ENCODE measurements at places on chromosomes 3 and 15. TPM values are rescaled to one million over a fixed set of nuclear protein-coding genes. Genes with fewer than 3 reads are reported as not detected.

DNA sequence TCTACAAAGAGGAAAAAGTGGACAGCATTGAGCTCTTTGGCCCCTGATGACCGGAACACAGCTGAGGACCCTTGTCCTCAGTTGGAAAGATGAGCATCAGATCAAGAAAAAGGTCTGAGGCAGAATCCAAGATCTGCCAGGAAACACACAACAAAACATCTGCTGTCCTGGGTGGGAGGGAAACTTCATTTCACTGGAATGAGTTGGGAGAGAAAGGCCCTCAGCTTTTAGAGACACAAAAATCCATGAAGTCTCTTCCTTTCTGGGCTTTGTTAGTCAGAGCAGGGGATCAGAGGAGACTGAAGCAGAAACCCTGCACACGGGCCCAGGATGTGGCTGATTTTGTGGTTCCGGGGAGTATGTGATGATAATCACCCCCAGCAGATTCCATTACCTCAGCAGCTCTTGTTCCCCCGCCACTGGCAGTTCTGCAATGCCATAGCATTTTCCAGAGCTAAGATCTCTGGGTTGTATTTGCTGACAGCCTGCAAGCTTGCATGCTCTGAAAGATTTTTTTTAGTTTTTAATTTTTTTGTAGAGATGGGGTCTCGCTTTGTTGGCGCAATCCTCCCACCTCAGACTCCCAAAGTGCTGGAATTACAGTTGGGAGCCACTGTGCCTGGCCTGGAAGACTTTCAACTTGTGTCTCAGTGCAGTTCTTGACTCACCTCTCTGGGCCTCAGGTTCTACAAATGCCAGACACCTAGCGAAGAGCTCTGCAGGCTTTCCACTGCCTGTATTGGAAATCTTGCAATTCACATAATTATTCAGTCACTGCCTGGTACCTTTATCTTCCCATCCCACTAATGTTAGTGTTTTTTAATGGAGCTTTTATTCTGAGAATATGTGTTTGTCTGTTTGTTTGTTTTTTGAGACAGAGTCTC lies 5.8 kb upstream of the TATDN2 start:
- peak; percentile 69 for DNase-seq

- no peak for DNase-seq
Measured at GRCh38 chr3:87076946-87077345, 86.0 kb upstream of the VGLL3 start.

DNA sequence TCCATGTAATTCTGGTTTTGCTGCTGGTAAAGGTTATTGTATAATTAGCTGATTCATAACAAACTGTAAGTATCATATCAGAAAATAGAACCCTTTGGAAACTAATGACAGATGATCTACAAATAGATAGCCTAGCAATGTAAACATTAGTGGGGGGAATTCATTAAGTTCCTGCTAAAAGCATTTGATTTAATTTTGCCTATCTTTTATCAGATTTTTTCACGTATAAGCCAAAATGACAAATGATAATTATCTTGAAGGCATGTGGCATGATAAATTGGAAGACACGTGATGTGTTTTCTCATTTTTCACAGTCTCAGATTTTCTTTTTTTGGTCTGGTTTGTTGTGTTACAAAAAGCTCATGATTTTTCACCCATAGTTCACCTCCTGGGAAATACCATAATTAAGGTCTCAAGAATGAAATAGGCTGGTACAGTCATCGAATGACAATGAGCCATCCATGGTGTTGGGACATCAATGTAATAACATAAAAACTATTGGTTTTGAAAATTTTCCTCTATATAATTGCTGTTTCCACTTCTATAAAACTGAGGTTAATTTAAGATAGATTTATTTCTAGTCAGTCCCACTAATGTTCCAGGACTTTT lies 325.9 kb upstream of the TBL1XR1 start:
- no peak for DNase-seq

DNA sequence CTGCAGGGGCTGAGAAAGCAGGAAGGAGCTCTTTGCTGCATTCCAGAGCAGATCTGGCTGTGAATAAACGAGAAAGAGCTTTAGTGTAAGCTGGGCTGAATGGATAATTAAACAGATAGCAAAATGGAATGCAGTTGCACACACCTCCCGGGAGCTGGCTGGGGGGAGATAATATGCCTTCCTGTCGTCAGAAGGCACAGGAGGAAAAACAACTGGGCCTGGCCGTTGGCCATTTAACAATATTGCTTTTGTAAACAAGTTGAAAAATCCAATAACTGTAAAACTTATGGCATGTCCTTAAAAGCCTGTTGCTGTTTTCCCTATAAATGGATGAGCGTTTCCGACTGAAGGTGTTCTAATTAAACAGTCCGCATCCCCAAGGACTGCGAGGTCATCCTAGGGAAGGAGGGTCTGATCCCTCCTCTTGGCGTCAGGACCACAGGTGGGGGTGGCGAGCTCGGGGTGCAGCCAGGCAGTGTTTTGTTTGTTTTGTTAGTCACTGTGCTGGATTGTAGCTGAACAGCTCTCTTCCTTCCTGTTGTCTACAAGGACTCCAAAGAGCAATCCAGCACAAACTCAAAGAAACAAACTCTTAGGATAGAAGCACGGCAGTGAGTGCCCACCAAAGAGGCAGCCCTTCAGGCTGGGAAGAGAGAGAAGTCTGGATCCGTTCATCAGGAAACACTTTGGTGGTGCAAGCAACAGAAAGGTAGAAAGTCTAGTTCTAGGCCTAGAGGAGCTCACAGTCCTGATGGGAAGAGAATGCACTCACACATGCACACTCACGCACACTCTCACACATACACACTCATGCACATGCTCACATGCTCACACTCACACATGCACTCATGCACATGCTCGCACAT lies 133.4 kb upstream of the SMAD3 start:
- DNase-seq: peak; percentile 47

DNA sequence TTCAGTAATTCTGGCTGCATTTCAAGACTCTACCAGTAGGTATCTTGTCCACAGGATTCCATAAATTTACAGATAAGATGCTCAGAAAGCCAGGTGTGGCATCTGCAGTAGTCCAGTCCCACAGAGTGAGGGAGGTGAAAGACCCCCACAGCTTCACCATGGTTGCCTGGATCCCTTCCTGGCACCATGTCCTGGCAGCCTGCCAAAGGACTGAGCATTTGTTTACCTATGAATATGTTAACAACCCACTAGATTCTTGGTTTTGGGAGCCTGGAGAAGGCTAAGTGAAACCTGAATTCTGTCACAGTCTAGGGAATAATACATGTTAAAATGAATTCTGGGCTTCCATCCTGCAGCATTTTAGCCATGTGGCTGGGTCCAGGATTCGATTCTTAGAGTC lies 14.9 kb downstream of the CHST2 start:
- no peak for DNase-seq

GPR171 gene
- total RNA-seq: 1.2 TPM

SI gene
- not detected for total RNA-seq

DNA sequence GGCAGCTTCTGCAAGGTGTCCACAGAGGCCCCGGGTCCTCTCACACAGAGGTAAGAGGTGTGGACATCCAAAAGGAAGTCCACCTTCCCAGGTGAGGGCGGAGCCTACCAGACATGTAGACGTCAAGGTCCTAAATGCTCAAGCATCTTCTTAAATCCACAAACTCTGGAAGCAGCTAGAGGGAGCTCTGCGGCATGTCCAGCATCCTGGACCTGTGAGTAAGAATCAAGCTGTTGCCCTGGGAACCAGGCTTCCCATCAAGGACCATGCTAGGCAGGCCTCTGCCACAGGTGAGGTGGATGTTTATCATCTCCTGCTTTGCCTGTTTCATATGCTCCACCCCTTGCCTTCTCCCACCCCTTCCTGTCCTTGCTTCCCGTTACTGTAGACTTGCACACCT lies 368.2 kb downstream of the GABRG3 start:
- DNase-seq: no peak

- DNase-seq: no peak
Measured at GRCh38 chr3:2274526-2274925, 175.9 kb downstream of the CNTN4 start.

DNA sequence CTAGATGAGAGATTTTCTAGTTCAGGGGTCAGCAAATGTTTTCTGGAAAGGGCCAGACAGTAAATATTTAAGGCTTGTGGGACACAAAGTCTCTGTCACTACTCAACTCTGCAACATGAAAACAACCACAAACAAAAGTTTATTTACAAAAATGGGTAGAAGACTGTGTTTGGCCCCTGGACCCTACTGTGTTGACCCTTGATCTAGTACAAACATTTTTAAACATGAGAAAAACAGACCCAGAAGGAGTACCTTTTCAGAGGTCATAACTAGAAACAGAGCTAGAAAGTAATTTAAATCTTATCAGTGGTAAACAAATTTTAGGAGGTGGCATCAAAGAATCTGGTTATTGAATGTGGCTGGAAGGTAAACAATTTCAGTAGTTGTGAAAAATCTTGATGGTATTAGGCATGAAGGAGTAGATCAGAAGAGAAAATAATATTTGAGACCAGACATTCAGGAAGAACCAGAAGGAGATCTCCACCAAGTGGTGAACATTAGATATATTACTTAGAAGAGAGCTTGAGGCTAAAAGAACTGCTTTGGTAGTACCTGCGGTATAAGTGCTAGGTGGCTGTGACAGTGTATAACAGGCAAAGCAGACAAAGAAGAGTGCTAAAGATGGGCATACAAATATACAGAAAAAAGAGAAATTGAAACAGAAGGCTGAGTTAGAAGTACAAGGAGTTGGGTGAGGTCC lies 101.7 kb downstream of the NR1I2 start:
- DNase-seq: no peak

All from aorta (tissue), 5 donors.